ENCODE measurements at places on chromosomes 3 and 15. TPM values are rescaled to one million over a fixed set of nuclear protein-coding genes. Genes with fewer than 3 reads are reported as not detected.

GRCh38 chr3:49867871-49868321 is 1.8 kb downstream of the CAMKV start:
- ATAC-seq, result no peak

GRCh38 chr3:133169331-133170068 is 131.3 kb downstream of the TMEM108 start:
- no peak for ATAC-seq

- ATAC-seq, result no peak
Measured at GRCh38 chr3:119913021-119913420, 131.1 kb downstream of the NR1I2 start.

GRCh38 chr3:49607796-49608195 is 53.5 kb downstream of the BSN start:
- no peak for ATAC-seq

The GUCA1C gene
- not detected for total RNA-seq

The ALDH1L1 gene
- 0.26 TPM for total RNA-seq

The PSTPIP1 gene
- total RNA-seq, result 137 TPM
